ENCODE measurements at places on chromosomes 11 and 22.

- no peak for DNase-seq
Observed at GRCh38 chr11:115207916-115208315, 296.3 kb downstream of the CADM1 start.

DNA sequence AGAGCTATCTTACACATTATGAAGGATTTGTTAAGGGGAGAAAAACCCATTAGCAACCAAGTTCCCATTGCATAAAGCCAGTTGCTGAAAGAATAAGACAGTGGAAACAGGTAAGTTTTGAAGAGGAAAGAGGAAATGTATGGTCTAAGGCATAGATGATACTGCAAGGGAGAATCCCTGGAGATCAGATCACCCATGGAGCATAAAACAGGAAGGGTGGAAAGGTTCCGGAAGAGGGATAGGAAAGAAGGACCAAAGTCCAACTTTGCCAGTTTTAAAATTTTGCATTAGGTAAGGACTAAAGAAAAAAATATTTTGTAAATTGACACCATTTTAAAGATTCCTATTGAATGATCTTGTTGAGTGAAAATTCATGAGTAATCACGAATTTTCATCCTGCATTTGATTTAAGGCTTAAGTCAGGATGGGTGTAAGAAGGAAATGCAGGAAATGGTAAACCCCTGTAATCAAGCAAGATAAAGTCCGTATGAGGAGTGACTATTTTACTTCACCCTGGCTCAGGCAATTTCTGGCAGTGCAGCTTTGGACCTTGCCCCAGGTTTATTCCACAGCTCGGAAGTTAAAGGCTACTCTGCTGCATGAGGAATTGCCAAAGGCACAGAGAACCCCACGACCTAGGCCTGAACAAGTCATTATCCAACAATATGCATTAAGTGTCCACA lies 70.9 kb downstream of the CCDC34 start:
- DNase-seq = no peak

DNA sequence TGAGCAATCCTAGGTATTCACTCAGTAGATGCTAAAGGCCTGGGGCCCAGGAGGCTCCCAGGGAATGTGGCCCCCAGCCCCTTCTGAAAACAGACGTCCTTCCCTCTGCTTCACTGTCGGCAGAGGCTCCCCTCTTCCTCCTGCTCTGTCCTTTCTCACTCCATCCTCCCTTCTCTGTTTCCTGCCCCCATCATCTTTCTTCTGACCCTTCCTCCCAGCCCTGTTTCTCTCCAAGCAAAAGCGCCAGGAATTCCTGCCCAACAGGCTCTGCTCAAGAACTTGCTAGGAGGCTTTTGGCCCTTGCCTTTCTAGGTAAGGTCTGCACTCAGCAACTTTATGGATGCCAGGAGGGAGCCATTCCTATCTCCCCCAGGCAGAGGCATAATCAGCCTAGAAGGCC lies 300.5 kb downstream of the NTM start:
- no peak for DNase-seq

GRCh38 chr22:29767171-29768051 lies at the start of gene UQCR10:
TSS of gene UQCR10 (plus strand) at chr22:29767369. CDS start at chr22:29767399, 30 bp downstream.
- peak; percentile 97 for DNase-seq

- no peak for DNase-seq
Observed at GRCh38 chr11:129234978-129235377, 42.9 kb upstream of the ARHGAP32 start.

GRCh38 chr11:47688111-47688510 lies 27.1 kb downstream of the AGBL2 start:
- no peak for DNase-seq

DNA sequence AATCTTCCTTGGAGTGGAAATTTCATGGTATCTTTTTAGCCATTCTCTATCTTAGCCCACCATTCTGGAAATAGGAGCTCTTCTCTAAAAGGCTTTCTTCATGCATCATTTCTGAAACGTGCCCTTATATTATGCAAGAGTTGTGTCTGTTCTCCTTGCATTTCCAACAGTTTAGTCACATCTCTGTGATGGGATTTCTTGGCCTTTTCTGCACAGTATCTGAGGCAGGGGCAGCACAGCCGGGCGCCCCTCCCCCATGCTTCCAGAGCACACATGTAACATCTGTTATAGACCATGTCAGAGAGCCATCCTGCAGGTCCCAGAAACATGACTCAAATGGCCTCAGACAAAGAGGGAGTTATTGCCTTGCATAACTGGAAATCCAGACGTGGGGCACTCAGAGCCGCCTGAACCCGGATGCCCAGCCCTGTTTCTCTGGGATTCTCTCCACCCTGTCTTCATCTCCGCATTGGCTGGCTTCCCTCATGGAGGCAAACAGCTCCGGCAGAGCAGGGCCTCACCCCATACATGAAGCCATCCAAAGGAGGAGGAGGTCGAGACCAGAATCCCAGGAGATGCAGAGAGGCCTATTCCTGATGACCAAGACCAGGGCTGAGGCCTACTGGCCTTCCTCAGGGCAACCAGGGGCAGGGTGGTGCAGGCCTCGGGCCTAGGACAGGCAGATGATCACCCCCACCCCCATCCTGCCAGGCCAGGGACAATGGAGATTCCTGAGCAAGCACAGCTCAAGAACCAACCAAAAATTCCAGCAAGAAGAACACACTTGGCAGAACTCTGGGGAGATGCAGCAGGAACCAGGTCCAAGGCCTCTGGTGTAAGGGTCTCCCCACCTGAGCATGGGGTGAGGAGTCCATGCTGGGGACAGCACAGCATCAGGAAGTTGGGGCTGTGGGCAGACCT lies 61.3 kb downstream of the IGLL5 start:
- DNase-seq = no peak

DNA sequence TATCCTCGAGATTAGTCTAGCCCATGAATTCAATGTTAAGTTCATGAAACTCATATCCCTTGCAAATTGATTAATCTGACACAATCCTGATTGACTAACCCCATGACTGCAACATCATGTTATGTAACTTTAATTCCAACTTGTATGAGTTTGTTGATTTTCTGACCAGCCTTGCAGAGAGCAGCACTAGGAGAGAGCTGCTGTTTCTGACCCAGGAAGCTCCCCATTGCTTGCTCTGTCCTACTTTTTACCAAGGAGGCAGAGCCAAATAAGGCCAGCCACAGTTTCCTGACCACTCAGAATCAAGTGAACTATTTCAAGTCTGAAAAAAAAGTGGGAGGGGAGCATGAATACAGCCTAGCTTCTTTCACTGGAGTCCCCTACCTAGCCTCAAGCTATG lies 13.2 kb downstream of the MPZL3 start:
- no peak for DNase-seq

- no peak for DNase-seq
Observed at GRCh38 chr11:133951327-133952198, 5.2 kb downstream of the IGSF9B start.

All from Karpas-422 (cell line).